Ascending aorta (tissue), 2 donors: ENCODE measurements at places on chromosomes 16 and 17.

- DNase-seq: no peak
These were observed 215.4 kb downstream of the UTP18 start for GRCh38 chr17:51475730-51476129.

- no peak for DNase-seq
These were observed 224.7 kb downstream of the BCAS3 start for GRCh38 chr17:60902399-60902798.

- DNase-seq: no peak
These were observed 168.9 kb downstream of the CBLN1 start for GRCh38 chr16:49112754-49113153.

- no peak for DNase-seq
These were observed at the start of gene FBXO39 for GRCh38 chr17:6775871-6776405. TSS of gene FBXO39 (plus strand) at chr17:6776215. CDS start at chr17:6779869, 3,654 bp downstream.
